MCF 10A (cell line): ENCODE measurements at places on chromosomes 1 and 21. TPM values are rescaled to one million over a fixed set of nuclear protein-coding genes. Genes with fewer than 3 reads are reported as not detected.

DNA sequence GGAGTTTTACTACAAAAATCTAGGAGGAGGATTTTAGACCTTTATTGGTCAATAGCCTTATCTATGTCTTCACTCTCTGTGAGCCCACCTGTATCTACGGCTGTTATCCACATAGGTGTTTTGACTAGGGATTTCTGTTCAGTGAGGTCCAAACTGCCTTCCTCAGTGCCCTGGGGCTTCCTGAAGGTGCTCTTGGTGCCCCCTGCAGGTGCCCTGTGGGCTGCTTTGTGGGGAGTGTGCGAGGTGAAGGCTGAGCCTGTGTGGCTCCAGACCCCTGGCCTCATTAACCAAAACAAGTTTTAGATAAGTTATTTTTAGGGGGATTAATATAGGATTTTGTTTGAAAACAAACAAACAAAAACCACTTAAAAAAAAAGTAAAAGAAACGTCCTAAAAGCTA is 122.5 kb downstream of the KIF26B start:
- peak; percentile 31 for DNase-seq

GRCh38 chr1:21814241-21814918 is 2.3 kb downstream of the LDLRAD2 start:
- DNase-seq, result no peak

- DNase-seq, result no peak
These were observed 1.0 kb downstream of the MARCKSL1 start for GRCh38 chr1:32334864-32335534.

The CHODL gene
- 0.19 TPM in 1 of 2 replicates, not detected in the other for total RNA-seq

The HSD3B1 gene
- not detected in 2 replicates for total RNA-seq

- DNase-seq, result no peak
These were observed 485.0 kb downstream of the DISC1 start for GRCh38 chr1:232111611-232112010.

DNA sequence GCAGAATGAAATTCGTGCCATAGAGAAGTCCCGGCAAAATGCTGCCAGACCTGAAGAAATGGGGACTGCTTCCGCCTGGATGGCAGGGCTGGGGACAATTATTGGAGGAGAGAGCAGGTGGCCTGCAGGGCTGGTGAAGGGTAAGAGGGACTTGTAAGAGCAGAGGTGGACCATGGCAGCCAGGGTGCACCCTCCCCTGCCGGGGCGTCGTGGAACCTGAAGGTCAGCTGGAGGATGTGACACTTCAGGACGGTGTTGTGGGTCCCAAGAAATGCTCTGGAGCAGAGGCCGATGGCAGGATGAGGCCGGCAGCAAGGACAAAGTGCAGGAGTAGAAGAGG is 40.3 kb downstream of the RIPK4 start:
- no peak for DNase-seq

GRCh38 chr21:34157521-34157920 is 84.1 kb downstream of the MRPS6 start:
- DNase-seq, result no peak
